Activated CD4-positive, CD25-positive, alpha-beta regulatory T cell treated with anti-CD3 and anti-CD28 coated beads, Interleukin-2, amount 50 U/mL, for 24 hours (primary cell): ENCODE measurements at places on chromosomes 7 and 10.

- no peak for ATAC-seq
Observed at GRCh38 chr10:2222631-2223030, 485.3 kb upstream of the ADARB2 start.

GRCh38 chr10:117609095-117609795, 66.7 kb downstream of the EMX2 start:
- ATAC-seq = no peak

- no peak for ATAC-seq
Observed at GRCh38 chr10:62689712-62690111, 114.8 kb upstream of the ADO start.

- ATAC-seq = no peak
Observed at GRCh38 chr7:91468256-91468655, 204.0 kb downstream of the FZD1 start.

DNA sequence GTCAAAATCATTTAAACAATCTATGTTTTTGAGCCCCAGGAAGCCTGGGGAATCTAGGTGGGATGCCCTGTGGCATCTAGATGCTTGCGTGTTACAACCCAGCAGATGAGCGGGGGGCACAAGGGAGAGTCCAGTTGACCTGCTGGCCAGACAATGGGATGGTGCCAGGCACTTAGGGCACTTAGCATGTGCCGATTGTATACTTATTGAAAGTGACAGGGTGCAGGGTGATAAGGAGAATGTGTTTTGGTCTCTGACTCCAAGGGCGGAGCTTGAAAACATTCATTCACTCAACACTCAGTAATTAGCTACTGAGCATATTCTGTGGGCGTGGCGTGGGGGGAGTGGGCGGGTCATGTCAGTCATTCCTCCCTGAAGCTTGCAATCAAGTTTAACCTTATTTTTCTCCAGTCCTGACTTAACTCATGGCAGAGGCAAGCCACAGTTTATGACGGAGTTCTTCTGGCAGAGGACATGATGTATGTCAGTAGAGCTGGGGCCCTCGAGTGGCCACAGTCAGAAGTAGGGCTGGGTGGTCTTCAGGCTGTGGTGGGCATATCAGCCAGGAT, 115.1 kb downstream of the PRKCQ start:
- ATAC-seq = no peak

DNA sequence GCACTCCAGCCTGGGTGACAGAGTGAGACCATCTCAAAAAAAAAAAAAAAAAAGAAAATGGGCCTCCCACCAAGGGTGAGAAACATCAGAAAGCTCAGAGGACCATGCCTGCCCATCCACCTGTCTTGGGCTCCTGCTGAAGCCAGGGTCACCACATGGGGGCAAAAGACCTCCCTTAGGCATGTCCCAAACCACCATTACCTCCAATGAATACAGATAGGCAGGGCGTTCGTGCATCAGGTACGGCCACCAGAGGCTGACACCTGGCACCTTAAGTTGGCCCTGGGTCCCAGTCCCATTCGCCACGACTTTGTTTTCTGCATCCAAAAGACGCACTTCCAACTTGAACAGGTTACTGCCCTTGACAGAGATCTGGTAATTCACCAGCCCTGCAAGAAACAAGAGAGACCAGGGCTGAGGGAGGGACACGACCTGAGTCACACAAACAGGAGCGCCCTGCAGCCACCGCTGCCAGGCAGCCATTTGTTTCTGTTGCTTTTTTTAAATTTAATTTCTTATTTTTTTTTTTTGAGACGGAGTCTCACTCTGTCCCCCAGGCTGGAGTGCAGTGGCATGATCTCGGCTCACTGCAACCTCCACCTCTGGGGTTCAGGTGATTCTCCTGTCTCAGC, 6.1 kb downstream of the GUSB start:
- ATAC-seq = no peak

- peak; percentile 22 for ATAC-seq
Observed at GRCh38 chr7:139777133-139777891, 486 bp downstream of the HIPK2 start.

DNA sequence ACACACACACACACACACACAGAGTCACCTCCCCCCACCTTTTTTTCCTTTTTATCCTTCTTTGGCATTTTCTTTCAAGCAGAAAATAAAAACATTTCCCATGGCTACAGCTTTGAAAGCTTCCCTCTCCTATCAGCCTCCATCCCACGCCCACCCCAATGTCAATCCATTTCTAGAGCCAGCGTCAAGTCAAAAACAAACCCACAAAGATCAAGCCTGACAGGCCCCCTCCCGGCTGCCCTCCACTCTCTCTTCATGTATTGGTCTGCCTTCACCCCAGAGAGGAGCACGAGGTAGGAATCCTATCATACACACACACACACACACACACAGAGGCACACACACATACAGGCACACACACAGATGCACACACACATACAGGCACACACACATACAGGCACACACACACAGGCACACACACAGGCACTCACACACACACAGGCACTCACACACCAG, 8.0 kb upstream of the TNRC18 start:
- ATAC-seq = no peak

GRCh38 chr10:112361951-112362751, 11.8 kb upstream of the ACSL5 start:
- no peak for ATAC-seq

DNA sequence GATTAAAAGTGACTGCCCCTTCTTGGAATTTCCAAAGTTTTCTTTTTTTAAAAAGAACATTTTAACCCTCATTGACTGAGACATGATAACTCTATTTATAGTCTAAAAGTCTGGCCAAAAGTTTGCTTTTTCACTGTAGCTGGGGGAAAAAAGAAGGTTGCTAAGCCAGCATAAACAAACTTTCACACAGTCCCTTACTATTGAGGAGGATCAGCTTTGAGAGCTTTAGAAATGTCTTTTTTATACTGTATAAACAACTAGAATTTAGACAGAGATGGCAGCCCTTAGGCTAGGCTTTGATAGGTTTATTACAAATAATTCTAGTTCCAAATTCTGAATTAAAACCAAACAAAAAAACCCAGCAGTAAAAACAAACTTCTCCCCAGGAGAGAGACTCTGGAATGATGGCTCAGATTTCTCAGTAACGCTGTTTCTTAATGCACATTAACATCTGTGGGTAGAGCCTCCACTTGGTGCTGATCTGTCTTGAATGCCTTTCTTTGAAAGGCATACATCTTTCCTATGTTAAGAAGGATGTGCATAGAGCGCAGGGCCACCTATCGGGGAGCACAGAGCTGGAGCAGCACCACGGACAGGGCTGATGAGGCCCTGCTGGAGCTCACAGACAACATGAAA, 100.9 kb upstream of the PDLIM1 start:
- no peak for ATAC-seq

DNA sequence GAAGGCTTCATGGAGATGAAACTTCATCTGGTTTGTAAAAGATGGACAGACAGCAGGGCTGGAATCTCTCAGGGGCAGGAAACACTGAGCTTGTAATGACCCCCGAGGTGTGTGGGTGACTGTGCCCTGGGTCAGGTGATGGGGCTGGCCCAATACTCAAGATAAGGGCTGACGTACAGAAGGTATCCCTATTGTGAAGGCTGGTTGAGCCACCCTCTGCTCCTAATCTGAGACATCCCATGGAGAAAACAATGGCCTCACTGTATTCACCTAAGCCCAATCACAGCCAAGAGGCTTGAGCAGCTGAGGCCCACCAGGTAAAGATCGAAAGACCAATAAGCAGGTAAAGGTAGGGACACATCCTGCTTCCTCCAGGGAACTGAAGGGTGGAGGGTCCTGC, 34.8 kb upstream of the NUB1 start:
- no peak for ATAC-seq

DNA sequence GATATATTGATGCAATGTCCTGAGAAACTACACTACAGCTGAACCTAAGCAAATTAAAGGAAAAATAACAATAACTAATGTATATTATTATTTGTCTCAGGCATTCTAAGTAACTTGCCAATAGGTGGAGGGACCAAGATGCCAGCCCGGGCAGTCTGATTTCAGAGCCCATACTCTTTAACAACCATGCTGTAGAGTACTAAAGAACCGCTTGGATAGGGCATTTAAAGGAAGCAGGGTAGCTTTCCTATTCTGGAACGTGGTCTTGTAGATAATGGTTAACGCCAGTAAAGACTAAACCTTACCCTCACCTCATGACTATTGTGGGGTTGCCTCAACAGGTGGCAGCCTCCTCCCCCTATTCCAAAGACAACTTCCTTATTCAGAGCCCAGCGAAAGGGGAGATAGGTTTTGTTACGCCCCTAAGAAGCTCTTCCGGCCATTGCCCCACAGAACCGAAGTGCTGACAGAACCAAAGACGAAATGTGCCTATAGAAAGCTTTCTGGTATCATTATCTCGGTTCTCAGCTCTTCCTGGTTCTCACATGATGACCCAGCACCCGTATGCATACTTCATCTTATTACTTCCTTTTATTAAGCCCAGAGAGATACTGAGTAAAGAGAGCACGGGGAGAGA, 707 bp upstream of the C1GALT1 start:
- peak; percentile 18 for ATAC-seq

GRCh38 chr10:34715511-34716187, 99.4 kb downstream of the PARD3 start:
- no peak for ATAC-seq

DNA sequence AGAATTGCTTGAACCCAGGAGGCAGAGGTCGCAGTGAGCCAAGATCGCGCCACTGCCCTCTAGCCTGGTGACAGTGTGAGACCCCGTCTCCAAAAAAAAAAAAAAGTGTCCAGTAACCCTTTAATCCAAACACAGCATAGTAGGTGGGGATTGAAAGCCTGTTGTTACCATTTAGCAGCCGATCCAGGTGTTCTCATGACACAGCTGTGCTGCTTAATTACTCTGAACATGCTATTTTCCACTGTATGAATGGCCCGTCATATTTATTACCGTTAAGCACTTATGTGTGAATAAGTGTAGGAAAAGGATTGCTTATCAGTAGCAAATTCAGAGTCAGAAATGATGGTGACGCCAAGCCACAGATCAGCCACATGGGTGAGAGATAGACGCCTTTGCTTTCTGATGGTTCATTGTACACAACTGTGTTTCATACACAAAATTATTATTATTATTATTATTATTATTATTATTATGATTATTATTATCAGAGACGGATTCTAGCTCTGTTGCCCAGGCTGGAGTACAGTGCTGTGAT, 11.6 kb upstream of the ORAI2 start:
- ATAC-seq = no peak

DNA sequence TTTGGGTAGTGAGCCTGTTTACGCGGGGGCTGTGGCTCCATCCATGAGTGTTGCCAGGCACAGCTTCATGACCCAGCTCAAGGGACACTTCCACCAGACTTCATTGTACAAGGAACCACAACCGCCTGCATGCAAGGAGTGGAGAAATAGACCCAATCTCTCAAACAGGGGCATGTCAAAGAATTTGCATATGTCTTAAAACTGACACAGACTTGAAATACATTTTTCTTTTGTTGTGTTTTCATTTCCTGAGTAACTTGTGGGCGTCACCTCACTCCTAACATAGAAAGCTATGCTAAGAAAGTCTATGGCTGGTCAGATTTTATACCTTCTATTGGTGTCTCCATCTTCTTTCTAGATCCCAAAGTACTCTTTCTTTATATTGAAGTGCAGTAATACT, 266.2 kb upstream of the RNF32 start:
- ATAC-seq = no peak

DNA sequence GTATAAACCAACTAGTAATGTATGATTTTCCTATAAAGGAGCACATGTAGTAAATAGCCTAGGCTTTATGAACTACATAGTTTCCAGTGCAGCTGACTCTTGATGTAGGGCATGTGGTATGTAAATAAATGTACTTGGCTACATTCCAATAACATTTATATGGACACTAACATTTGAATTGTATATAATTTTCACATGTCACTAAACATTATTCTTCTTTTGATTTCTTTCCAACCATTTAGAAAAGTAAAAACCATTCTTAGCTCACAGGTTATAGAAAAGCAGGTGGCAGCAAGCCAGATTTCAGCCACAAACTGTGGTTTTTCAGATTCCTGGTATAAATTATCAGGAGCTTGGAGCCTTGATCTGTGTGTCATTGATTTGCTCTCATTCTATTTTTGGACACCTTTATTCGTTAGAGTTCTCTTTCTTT, 1182.0 kb downstream of the CNTNAP2 start:
- ATAC-seq = no peak

- no peak for ATAC-seq
Observed at GRCh38 chr10:74924251-74924963, 98.0 kb downstream of the KAT6B start.

DNA sequence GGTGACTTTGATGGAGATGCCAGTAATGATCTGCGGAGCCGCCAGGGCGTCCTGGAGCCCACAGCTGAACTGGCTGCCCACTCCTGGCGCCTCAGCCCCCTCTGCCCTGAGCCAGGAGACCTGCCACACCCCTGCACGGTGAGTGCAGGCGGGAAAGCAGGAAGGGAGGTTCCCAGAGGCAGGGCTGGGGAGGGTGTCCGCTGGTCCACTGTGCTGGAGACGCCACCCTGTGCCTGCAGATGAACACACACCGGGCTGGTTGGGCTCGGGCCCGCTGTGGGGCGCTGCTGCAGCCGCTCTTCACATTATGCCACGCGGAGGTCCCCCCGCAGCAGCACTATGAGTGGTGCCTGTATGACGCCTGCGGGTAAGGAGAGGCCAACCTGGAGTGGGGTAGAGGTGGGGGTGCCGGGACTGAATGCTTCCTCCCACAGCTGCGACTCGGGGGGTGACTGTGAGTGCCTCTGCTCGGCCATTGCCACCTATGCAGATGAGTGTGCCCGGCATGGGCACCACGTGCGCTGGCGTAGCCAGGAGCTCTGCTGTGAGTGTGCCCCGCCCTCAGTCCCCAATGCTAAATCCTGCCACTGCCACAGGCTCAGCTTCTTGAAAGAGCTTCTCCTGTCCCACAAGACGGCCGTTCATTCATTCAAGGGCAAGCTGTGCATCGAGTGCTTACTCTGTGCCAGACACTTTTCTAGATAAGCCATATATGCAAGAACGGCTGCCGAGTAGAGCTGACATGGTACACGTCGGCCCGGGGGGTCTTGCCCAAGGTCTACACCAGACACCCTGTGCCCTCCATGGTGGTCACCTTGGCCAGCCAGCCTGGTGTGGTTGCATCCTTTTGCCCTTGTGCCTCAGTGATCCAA, 14.3 kb upstream of the ZNF467 start:
- ATAC-seq = no peak

DNA sequence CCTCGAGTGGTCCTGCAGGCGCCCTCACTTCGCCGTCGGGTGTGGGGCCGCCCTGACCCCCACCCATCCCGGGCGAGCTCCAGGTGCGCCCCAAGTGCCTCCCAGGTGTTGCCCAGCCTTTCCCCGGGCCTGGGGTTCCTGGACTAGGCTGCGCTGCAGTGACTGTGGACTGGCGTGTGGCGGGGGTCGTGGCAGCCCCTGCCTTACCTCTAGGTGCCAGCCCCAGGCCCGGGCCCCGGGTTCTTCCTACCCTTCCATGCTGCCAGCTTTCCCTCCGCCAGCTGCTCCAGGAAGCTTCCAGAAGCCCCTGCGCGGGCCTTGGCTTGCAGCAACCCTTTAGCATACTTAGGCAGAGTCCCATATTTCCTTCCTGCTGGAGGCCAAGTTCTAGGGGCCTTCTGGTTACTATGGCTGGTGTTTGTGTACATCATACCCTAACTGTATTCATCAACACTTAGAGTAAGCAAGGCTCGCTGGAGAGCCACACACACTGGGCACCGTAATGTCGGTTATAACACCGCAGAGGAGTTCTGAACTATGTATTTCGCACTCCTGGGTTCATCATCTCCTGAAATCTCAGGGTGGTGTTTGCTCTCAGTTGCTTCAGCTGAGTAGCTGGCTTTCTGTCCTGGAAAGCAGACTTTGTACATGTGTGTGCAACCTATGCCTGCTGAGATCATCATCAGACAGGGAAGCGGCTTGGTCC, 471 bp downstream of the MGMT start:
- no peak for ATAC-seq

- ATAC-seq = no peak
Observed at GRCh38 chr10:88624840-88625239, 38.3 kb downstream of the LIPJ start.
